Stimulated activated CD4-positive, alpha-beta T cell treated with anti-CD3 and anti-CD28 coated beads, Interleukin-1b, Interleukin-23, amount 100 ng/mL, for 1 hour (primary cell): ENCODE measurements at places on chromosomes 4 and X.

- no peak for DNase-seq
These were observed 132.4 kb downstream of the MAGEC1 start for GRCh38 chrX:142036116-142036515.

DNA sequence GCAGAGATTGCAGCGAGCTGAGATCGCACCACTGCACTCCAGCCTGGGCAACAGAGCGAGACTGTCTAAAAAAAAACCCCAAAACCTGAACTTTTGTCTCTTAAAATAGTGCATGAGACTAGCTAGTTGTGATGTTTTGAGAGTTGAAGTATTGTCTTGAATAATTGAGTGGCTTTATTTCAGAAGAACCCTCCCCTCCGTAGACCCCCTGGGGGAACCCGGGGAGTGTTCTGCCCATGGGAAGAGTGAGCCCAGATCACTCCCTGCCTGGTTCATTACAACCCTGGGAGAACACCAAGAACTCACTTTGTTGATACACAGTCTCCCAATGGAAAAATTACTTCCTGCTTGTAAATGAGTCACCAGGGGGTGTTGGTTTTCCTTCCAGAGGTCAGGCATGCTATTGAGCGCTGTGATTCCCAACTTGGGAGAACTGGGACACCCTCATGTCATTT is 65.3 kb upstream of the SHISA3 start:
- DNase-seq, result no peak

DNA sequence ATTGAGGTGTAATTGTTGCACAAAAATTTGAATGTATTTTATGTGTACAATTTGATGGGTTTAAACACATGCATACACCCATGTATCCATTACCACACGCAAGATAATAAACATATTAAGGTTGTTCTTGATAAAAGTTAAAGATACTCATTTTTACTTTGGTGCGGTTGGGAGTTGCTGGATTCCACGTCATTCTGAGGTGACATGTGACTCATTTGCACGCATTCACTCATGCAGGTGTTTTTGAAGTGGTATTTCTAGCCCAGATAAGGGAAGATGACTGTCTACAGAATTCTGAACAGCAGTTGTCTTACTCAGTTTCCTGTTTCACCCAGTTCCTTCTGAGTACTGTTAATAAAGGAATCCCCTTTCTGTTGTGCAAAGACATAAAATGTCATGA is 142.0 kb downstream of the RTL3 start:
- DNase-seq, result peak; percentile 6

- no peak for DNase-seq
These were observed 39.2 kb upstream of the TLR3 start for GRCh38 chr4:186029571-186030398.

- no peak for DNase-seq
These were observed 1.2 kb upstream of the LETM1 start for GRCh38 chr4:1856943-1857699.

DNA sequence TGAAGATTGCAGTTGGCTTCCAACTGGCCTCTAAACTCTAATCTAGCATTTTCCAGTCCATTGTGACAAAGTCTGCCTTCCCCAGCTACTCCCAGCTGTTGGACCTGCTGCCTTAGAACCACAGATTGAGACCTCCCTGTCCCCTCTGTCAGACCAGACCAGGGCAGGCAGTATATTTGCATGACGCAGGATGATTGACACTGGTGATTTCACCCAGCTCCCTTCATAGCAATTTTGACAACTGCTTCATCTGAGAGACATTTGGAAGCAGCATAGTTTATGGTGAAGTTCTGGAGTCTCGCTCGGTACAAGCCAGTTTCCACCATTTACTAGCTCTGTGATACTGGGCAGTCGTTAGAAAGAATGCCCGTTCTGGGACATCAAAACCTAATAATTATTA is 2.5 kb downstream of the CYP4V2 start:
- no peak for DNase-seq

- DNase-seq, result no peak
These were observed 126.9 kb downstream of the MFAP3L start for GRCh38 chr4:169899295-169899694.

DNA sequence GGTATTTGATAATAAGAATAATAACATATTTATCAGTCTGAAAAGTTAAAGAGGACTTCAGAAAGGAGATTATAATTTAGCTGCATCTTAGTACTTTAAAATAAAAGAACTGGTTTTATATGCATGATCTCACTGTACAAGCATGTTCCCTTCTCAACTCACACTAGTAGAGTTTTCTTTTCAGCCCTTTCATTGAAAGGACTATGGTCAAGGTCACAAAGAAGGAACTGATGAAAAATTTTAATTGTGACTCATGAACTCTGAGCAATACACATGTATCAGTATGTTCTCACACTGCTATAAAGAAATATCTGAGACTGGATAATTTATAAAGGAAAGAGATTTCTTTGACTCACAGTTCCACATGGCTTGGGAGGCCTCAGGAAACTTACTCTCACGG is 73.7 kb upstream of the NDST4 start:
- no peak for DNase-seq

DNA sequence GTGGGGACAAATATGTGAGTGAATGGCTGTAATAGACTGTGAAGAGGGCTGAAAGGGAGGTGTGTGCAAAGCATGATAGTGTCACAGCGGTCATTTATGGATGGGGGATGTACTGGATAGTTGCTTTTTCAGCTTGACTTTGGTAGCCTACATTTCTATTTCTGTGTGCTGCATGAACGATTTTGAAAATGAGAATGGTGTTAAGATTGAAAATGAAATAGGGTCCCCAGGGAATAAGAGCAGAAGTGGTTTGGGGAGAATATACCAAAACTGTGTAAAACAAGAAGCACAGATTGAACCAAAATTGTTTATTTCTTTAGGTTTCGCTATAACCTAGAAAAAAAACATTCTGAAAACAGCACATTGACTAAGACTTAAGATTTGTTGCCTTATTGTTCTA is 58.8 kb upstream of the CLNK start:
- no peak for DNase-seq

DNA sequence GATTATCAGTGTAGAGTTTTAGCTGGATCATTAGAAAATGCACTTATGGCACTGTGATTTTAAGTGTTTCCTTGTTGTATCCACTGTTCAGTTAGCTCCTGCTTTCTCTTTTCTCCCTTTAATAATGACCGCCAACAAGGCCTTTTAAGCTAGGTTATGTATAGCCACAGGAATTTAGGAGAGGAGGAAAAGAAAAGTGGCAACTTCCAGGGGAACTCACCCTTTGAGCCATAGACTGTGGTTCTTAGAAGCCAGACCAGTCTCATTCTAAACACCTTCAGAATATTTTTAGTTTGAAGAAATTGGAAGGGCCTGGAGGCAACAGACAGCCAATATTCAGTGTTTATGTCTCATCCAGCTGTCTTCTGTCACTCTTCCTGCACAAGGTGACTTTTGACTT is 6.1 kb downstream of the FGF2 start:
- DNase-seq, result no peak

DNA sequence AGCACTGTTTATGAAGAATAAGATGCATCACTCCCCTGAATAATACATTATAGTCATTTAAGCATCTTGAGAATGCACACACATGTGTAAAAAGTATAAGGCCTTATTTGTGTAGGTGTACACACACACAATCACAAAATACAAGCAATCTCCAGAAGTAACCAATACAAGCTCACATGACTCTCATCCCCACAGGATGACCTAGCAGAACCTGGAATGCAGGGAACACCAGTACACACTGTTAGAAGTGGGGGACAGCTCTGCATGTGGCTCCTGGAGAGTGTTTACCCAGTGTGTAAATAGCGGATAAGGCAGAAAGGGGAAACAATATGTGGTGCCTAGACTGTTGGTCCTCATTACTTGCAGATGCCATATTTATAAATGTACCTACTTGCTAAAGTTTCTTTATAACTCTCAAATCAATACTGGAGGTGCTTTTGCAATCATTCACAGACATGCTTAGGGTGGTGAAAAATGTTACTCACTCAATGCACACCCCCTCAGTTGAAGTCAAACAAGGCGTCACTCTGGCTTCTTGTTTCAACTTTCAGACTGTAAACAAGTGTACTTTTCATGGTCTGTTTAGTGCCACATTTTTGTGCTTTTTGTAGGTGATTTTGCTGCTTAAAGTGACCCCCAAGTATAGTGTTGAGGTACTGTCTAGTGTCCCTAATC is 73.1 kb downstream of the MAGEB17 start:
- DNase-seq, result no peak

- no peak for DNase-seq
These were observed 128.3 kb downstream of the UCHL1 start for GRCh38 chr4:41384992-41385391.

DNA sequence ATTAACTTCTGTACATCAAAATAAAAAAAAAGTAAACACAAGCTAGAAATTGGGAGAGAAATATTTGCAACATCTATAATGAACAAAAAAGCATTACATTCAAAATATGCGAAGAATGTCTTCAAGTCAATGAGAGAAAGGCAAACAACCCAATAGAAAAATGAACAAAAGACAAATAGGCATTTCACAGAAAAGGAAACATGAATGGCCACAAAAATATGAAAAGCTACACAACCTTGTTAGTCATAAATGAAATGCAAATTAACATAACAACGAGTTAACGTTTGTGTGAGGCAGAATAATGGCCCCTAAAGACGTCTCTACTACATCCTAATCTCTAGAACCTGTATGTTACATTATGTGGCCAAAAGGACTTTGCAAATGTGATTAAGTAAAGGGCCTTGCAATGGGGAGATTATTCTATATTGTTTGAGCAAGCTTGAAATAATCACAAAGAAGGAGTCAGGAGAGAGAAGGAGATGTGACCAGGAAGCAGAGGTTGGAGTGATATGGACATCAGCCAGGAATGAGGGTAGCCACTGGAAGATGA is 86.8 kb downstream of the WDFY3 start:
- DNase-seq, result no peak

DNA sequence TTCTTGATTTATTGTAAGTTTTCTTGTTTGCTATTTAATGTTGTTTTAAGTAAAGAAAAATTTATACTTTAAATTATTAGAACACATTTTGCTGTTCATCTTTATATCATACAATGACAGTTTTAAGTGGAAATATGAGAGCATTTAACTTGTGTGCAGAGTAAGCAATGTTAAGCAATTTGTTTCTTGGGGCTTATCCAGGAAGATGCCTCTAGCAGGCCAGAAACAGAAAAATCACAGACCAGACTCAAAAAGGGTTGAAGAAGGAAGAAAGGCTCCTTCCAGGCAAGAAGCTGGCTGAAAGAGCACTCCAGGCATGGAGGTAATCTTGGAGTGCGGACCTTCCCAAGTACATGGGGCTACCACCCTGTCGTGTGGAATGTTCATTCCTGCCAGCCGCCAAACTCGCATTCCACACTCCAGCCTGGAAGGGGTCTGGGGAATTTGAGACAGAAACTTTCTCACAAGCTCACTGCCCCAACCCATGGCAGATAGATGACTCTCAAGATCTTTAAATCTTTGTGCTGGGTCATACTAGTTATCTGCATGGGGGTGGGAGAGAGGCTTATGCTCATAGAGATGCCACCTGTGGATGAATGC is 1521.3 kb upstream of the AGA start:
- DNase-seq, result no peak

GRCh38 chrX:3699821-3700381 is 13.5 kb downstream of the PRKX start:
- DNase-seq, result no peak

DNA sequence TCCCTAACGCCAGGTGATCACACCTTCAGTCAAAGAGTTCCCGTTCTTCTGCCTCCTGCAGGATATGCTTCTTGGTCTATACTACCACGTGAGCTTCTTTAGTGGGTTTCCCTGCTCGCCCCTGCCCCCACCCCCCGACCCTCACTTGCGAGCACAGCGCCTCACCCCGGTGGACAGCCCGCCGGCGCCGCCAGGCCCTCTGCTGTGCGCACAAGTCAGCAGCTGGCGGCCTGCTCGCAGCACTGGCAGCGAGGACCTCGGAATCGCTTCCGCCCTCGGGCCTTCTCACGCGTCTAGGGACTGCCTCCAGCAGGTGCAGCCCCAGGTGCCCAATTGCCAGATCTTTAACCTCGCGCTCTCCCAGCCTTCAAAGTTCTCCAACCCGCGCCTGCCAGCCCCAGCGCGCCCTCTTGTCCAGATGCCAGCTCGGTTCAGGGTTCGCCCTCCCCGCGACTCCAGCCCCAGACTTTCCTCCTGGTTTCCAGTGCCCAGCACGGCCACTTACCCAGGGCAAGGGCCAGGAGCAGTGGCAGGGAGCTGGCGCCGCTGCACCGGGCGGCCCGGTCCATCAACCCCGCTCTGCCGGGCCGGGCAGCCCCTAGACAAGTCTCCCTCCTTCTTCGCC is 454 bp downstream of the BTC start:
- no peak for DNase-seq

DNA sequence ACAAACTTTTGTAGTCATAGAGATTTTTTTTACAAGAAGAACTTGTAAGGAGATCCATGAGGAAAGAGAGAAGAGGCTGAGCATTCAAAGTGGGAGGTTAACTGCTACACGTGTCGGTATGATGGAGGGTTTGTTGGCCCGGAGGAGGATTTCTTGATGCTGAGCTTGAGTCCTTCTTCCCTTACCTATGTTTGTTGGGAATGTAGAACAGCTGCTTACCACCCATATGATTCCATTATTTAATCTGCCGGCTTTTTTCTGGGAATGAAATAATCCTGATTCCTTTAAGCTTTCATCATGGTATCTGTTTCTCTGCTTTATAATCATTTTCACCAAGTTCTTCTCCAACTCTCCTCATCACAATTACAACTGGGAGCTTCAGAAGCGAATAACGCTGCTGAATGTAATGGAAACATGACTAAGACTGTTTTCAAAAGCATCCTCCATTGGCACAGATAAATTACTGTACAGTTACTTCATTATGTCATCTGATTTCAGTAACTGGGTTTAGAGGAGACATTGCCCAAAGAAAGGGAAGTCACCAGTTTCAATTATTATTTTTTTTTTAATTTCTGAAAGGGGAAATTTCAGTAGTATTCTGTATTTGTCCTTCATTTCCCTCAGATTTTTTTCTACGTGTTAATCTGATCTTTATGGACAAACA is 420.6 kb downstream of the SPRY1 start:
- DNase-seq, result no peak

- DNase-seq, result no peak
These were observed 808 bp downstream of the THAP6 start for GRCh38 chr4:75514949-75515612.

- DNase-seq, result no peak
These were observed 30.2 kb upstream of the NKRF start for GRCh38 chrX:119636419-119636818.
